ENCODE measurements at places on chromosomes 13 and 19.

DNA sequence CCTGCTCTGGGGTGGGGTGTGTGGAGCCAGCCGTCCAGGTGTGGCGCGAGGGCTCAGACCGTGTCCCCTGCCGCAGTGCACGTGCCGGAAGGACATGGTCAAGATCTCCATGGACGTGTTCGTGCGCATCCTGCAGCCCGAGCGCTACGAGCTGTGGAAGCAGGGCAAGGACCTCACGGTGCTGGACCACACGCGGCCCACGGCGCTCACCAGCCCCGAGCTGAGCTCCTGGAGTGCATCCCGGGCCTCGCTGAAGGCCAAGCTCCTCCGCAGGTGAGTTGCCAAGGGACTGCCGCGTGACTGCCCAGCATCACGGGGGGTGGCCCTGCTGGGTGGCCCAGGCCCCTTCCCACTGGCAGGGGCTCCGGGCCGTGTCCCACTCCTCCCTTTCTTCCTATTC, 141.6 kb downstream of the KDM4B start:
- DNase-seq, result no peak

DNA sequence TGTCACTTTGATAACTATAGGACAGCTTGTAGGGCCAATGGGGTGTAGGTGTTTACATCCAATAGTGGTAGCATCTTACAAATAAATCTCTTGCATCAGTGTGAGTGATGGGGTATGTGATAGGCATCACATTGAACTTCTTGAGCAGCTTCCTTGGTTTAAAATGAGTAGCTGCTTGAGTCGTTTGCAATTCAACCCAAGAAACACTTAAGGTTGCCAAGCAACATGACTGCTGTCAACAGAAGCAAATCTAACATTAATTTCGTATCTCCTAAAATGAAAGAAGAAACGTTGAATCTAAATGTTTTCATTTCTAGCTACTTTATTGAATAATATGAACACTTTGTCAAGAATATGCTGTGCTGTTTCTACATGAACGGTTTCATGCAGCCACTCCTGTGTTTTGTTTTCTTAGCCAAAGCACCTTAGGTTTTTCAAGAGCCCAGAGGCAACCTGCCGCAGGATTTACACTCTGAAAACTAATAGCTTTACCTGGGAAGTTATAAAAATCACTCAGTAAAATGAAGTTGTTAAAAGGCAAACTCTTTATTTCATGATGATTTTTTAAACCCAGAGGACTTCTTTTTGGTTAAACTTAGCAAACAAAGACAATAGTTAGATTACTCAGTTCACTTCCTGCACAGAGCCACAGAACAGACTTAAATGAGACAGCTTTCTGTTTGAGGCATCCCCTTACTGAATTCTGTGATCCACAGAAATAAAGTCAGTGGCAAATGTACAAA, 305.2 kb downstream of the MTUS2 start:
- no peak for DNase-seq

DNA sequence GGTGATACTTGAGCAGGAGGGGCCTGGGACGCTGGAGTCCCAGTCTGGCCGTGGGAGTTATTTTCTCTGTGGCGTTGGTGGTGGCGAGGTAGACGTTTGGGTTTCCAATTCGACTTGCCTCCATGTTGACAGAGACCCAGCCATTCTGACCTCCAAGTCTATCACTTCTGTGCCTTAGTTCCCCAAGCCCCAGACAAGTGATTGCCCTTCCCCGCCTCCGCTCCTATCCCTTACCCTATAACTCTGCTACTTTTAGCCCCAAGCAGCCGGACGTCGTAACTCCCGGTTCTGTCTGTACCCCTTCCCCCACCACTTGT, 549 bp downstream of the TIMM50 start:
- DNase-seq, result no peak

- DNase-seq, result no peak
These were observed 103.1 kb downstream of the UGGT2 start for GRCh38 chr13:95950103-95950502.

- DNase-seq, result peak; percentile 57
These were observed 839 bp upstream of the CKAP2 start for GRCh38 chr13:52454459-52454819.

DNA sequence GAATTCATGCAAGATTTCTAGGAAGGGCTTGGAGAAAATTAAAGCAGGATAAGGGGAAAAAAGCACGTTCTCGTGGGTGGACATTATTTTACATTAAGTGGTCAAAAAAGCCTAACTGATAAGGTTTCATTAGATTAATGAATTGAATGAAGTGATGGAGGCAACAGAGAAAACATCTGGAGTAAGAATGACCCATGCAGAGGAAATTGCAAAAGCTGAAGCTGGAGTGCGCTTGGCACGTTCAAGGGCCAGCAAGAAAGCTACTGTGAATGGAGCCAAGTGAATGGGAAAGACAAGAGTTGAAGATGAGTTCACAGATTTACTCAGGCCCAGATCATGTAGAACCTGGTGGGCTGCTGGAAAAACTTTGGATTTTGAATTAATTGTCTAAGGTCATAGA, 777.9 kb downstream of the DACH1 start:
- no peak for DNase-seq

- no peak for DNase-seq
These were observed 445.7 kb downstream of the RFC3 start for GRCh38 chr13:34263681-34264080.

DNA sequence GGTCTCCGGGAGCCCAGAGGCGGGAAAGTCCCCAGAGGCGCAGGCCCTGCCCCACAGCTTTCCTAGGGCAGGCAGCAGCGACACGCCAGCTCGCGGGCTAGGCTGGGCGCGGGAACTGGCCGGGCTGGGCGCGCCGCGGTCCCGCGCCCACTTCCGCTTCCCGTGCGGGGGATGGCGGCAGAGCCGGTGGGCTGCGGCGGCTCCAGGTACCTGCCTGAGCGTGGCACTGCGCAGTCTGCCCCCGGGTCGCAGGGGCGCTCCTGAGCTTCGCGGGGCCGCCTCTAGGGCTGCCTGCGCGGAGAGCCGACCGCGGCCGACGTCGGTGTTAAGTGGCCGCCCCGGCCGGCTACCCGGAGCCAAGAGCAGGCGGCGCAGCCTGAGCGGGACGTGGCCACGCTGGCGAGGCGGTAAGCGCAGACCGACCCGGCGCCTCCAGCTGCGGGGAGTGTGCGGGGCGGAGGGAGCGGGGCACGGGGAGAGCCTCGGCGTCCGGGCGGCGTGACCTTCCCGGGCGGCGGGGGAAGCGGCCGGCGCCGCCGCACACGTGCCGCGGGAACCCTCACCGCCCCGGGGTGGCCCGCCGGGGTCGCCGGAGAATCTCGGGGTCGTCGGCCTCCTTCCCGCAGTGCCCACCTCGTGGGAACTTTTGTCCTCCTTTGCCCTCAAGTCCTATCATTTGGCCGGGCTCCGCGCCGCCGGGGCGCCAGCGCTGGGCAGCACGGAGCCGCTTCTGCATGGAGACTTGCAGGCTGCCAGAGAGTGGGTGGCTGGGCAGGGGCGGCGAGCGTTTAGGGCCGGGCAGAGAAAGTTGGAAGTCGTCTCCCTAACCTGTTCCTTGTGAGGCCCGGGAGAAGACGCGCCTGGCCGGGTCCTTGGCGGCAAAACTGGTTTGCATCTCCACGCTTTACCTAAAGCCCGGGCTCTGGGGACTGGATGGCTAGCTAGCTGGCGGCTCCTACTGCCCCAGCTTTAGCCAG, 31.4 kb upstream of the MPHOSPH8 start:
- DNase-seq, result peak; percentile 26

DNA sequence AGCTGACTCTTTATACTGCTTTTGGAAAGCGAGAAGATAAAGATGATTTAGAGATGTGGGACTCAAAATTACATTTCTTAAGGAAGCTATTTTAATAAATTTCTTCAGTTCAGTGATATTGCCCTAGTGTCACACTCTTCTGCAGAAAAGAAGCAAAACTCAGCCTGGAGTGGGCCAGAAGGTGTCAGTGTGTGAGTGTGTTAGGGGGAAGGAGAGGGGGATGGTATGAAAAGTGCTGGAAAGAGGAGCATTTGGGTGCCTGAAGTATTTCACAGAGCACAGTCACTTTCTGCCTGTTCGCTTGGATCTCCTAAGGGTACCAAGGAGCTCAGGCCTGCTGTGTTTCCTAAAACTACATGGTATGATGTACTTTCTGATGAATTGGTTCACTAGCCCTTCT, 84.5 kb upstream of the FRY start:
- no peak for DNase-seq

- DNase-seq, result no peak
These were observed 1517.7 kb downstream of the SLITRK1 start for GRCh38 chr13:82364525-82364924.

DNA sequence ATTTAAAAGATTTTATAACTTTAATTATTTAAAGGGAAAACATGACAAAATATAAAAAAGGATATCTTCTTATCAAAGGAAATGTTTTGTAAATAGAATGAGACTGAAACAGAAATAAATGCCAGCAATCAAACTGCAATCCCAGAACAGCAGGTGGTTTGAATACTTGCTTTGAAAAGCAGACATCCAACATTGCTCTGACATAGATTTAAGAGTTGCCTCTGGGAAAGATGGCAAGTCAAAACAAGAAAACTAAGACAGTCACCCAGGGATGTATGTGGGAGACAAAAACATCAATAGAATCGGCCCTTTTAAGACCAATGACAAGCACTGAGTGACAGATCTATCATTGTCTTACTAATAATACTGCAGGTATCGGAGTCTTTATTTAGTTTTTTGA, 789.7 kb upstream of the GPC6 start:
- DNase-seq, result peak; percentile 7

GRCh38 chr13:20903164-20903475, 574 bp upstream of the XPO4 start:
- DNase-seq, result no peak

DNA sequence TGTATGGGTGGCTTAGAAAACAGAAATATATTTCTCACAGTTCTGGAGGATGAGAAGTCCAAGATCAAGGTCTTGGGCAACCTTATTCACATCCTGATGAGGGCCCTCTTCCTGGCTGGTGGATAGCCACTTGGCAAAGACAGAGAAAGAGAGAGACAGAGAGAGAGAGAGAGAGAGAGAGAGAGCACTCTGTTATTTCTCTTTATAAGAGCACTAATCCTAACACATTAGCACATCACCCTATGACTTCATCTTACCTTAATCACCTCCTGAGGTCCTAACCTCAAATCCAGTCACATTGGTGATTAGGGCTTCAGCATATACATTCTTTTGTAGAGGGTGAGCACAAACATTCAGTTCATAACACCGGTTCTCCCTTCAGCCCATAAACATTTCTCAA, 430.3 kb downstream of the EFNB2 start:
- DNase-seq, result no peak

DNA sequence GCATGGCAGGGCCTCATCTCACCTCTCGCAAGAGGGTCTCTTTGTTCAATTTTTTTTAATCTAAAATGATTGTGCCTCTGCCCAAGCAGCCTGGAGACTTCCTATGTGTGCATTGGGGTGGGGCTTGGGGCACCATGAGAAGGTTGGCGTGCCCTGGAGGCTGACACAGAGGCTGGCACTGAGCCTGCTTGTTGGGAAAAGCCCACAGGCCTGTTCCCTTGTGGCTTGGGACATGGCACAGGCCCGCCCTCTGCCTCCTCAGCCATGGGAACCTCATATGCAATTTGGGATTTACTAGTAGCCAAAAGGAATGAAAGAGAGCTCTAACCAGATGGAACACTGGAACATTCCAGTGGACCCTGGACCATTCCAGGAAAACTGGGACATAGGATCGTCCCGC, 8.0 kb downstream of the FXYD3 start:
- DNase-seq, result peak; percentile 29

DNA sequence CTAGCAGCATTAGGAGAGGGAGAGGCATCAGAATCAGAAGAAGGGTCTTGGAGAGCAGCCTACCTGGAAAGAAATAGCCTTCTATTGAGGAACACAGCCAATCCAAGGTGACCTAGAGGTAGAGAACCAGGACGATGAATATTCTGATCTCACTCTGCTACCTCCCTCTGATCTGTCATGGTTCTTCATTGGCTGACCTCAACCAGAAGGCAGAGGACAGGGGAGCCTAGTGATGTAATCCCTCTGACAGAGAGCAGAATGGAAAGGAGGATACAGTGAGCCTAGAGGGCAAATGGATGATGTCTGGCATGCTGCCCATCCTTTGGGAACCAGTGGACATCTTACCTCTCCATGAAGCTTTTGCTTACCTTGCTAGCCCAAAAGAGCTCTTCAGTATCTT, 3.6 kb downstream of the ZNF507 start:
- DNase-seq, result no peak

DNA sequence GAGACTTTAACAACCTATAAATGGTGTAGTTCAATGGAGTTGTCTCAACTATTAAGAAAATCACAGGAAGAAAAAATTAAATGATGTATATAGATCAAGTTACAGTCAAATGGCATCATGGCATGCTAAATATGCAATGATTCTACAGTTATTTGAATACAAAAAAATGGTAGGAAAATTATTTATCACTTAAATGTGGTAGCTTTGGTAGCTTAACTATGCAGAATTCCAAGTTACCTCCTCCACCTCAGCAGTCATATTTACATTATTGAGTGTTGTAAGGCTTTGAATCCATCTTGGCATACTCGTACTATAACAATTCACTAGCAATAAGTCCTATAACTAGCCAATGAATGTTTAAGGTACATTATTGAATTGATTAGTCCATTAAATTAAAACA, 36.8 kb downstream of the CAB39L start:
- DNase-seq, result no peak

DNA sequence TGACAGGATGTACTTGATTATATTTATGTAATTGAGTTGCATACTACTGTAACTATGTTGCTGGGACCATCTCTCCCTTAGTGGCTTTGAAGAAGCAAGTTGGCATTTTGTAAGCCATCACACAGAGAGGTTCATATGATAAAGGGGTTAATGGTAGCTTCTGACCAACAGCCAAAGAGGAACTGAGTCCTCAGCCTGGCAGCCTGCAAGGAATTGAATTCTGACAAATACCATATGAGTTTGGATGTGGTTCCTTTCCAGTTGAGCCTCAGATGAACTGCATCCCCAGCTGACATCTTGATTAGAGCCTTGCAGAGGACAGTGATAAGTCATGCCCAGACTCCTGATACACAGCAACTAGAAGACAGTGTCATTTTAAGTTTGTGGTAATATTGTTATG, 8.6 kb upstream of the MYCBP2 start:
- no peak for DNase-seq

- no peak for DNase-seq
These were observed 457.3 kb downstream of the FGF14 start for GRCh38 chr13:101944521-101944920.

GRCh38 chr13:99746637-99747402, 224.7 kb downstream of the ZIC5 start:
- no peak for DNase-seq

DNA sequence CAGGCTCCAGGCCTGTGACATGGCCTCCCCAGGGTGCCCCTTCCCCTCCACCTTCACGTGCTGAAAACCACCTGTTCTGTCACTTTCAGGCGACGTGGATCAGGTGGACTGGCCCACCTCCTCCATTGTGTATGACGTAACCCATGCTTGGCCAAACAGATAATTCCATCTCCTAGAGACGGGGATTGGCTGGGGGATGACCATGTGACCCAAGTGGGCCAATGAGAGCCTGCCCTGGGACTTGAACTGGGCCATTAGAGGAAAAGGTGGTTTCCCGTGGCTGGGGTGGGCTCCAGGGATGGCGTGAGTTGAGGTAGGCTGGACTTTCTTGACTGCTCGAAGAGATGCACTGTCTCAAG, 3.6 kb upstream of the ADAMTSL5 start:
- DNase-seq, result no peak

GRCh38 chr19:3243819-3244700, 19.6 kb downstream of the CELF5 start:
- DNase-seq, result no peak
